Epithelial cell of esophagus (primary cell): ENCODE measurements at places on chromosomes 1 and 21.

DNA sequence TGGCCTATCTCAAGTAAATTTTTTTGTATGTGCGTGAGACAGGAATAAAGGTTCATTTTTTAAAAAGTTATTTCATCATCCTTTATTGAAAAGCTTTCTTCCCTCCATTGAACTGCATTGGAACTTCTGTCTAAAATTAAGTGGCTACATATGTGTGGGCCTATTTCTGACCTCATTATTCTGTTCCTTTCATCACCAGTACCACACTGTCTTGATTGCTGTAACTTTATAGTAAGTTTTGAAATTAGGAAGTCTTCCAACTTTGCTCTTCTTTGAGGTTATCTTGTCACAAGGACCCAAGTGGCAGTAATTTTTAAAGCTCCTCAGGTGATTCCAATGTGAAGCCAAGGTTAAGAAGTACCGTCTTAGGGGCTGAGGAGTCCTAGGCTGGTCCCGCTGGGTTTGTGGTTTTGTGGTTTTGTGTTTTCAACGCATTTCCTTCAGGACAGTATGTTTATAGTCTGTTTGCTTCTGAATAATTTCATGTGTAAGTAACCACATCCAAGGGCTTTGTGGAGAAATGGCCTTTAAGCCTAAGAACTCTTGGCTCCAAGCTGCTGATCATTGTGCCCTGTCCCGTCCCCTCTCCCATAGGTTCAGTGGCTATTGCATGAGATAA, 12.4 kb upstream of the SCAF4 start:
- DNase-seq, result no peak

- DNase-seq, result no peak
These were observed 486.7 kb upstream of the ZP4 start for GRCh38 chr1:238377280-238377919.

- DNase-seq, result no peak
These were observed 220.1 kb downstream of the SDCCAG8 start for GRCh38 chr1:243475966-243476365.

DNA sequence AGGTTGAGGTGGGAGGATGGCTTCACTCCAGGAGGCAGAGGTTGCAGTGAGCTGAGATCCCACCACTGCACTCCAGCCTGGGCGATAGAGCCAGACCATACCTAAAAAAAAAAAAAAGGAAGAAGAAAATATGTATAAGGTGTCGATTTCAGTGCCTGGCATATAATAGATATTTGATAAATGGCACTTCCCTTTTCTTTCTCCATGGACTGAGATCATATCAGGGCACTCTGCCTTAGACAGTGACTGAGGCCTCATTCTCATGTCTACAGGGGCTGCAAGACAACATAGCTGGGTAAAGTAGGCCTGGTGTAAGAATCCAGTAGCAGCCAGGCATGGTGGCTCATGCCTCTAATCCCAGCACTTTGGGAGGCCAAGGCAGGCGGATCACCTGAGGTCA, 21.2 kb downstream of the PCAT6 start:
- no peak for DNase-seq

- DNase-seq, result no peak
These were observed 10.2 kb downstream of the RPS6KA1 start for GRCh38 chr1:26539722-26540121.

DNA sequence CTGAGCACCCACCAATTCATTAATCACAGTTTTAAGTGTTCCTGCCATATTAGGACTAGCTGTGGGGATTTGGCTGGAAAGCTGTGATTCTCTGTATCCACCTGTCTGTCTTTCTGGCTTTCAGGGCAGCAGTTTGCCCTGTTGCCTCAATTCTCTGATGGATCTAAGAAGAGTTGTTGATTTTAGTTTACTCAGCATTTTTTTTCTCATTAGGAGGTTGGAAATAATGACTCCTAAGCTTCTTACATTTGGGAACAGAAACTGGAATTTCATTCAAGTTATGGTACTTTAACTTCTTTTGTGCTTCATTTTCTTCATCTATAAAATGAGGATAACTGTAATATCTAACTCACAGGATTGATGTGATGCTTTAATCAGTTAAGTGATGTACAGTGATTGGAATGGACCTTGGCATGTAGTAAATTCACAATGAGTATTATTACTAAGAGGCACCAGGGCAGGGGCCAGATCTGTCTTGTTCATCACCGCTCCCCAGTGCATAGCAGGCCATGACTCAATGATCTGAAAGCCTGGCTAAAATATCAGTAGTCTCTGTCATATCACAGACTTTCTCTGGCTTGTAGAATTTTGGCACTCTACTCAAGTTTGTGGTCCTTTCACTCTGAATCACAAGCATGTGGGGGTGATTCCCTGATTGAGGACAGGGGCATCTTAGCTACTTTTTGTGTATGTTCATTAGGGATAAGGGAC, 51.4 kb upstream of the GREM2 start:
- DNase-seq, result no peak

DNA sequence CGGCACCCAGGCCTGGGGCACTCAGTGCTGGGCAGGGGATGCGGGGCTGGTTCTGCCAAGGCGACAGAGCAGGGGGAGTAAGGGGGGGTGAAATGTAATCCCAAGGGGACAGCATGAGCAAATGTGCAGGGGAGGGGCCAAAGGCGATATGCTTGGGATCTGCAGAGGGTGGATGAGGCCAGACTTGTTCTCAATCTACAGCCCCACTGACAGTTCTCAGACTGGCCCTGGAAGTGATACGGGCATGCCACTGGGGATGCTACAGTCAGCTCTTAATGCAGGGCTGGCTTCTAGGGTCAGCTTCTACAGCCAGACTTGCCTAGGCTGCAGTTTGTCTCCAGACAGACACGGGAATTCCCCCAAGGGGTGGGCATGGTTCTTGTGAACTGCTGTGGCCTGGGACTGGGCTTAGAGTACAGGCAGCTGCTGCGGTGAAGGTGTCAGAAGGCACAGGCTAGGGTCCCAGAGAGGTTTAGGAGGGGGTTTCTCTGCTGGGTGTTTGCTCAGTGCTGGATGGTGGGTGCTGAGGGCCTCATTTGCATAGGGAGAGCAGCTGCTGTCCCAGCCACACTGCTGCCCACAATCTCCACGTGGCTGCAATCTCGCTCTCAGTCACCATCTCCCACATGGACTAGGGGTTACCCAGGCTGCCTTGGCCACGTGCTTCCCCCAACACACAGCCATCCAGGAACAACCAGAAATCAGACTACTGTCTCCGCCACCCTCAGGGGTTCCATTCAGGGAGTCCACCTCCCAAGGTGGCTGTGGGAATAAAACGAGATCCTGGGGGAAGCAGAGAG, 190.1 kb downstream of the HIVEP3 start:
- no peak for DNase-seq

DNA sequence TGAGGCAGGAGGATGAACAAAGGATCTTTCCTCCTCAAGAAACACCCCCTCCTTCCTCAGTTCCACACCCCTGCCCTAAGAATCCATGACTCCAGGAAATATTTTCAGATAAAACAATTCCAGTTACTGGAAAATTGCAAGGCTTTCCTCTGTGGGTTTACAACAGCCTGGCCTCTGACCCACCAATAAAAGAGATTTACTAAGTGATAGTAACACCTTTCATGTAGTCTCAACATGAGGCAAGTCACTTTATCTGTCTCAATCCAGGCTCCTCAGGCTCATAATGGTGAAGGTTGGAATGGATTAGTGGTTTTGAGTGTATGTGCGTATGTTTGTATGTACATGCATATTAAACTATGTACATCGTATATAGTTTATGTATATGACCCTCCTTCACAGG, 71.4 kb upstream of the PPP2R5A start:
- no peak for DNase-seq

DNA sequence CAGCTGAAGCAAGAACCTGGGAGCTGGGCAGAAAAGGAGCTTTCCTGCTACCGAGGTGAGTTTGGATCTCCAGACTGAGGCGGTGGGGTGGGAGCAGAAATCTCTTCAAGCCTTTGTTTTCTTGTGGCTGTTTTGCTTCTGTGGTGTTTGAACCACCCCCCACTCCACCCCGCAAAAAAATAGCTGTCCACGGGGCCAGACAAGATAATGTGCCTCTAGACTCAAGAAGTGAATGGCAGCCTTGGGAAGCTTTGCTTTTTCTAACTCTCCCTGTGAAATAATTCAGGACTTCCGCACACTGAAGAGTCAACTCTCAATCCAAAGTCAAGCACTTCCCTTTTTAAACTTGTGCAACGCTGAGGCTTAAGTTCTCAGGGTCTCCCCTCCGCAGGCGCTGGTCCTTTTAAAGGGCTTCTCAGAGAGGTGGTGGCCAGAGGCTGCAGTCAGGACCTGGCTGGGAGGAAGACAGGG, 159.6 kb upstream of the COA6 start:
- DNase-seq, result no peak

- no peak for DNase-seq
These were observed 12.4 kb downstream of the FYB2 start for GRCh38 chr1:56806804-56807203.

DNA sequence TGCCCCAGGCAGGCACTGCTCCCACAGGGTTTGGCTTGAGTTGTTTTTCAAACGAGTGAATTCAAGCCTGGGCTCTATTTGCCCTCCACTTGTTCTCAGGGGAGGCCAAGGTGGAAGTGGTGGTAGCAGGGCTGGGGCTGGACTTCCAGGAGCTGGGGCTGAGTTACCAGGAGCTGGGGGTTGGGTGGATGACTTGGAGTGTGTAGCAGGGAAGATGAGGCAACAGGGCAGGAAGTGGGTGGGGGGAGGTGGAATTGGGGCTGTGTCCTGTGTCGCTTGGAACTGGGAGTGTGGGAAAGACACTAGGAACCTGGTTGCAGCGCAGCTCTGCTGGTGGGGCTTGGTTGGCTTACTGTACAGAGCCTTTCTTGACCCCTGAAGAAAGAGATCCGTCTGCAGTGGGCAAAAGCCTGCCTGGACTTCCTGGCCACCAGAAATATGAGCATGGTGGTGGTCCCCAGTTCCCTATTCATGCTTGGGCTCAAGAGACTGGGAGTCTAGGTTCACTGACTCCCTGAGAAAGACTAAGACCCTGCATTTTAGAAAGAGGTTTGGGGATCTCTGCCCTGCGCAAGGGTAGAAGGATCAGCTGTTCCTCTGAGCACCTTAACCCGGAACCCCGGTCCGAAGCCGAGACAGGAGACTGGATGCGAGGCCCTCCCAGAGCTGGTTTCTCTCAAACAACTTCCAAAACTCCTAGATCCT, 3.1 kb downstream of the TFAP2E start:
- no peak for DNase-seq

- DNase-seq, result no peak
These were observed 2.0 kb downstream of the GFI1 start for GRCh38 chr1:92484472-92485380.

DNA sequence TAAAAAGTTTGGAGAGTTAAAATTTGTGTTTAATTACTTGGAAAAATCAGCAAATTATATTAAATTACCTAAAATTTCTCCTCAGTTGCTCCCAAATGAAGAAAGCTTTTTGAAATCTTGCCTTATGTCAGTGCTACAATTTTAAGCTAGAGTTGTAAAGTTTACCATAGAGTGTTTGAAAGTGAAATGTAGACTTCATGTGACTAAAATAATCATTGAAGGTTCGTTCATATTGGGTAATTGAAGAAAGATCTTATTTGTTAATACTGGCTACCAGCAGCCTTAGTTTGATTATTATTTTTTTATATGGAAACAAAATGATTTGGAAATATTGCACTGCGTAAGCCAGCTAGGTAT, 4.4 kb downstream of the DYRK1A start:
- DNase-seq, result no peak

DNA sequence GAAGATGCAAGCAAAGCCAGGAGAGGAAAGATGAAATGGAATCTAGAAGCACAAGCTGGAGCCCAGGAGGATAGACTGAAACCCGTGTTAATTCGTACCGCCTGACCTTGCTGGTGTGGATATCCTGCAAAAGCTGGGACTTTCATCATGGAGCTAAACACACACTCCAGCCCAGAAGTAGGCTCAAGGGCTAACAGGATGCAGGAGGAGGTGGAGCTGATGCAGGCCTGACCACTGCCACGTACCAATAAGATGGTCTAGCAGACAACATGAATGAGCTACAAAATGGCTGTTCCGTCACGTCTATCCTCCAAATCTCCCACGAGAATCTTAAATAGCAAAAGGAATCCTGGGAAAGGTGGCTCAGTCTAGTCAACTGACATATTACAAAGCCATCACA, 270.3 kb downstream of the SDCCAG8 start:
- DNase-seq, result no peak

GRCh38 chr1:185720633-185721272, 13.4 kb upstream of the HMCN1 start:
- peak; percentile 56 for DNase-seq

DNA sequence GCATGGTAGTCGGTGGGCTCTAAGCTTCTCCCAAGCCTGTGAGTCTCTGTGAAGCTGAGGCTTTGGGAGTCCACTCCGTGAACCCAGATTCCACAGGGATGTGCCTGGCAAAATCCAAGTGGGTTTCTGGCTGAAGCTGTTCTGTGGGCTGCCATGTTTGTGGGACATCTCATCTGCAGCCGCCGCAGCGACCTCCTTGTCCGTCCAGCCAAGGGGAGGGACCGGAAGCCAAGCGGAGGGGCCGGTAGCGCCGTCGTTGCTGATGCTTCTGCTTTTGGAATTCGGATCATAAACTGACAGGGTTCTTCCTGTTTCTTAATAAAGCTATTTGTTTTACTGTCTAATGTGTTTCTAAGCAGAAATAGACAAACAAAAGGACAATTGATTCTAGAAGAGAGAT, 13.3 kb downstream of the KIF26B start:
- no peak for DNase-seq

- DNase-seq, result peak; percentile 85
These were observed 369.1 kb downstream of the SIPA1L2 start for GRCh38 chr1:232260861-232261260.

DNA sequence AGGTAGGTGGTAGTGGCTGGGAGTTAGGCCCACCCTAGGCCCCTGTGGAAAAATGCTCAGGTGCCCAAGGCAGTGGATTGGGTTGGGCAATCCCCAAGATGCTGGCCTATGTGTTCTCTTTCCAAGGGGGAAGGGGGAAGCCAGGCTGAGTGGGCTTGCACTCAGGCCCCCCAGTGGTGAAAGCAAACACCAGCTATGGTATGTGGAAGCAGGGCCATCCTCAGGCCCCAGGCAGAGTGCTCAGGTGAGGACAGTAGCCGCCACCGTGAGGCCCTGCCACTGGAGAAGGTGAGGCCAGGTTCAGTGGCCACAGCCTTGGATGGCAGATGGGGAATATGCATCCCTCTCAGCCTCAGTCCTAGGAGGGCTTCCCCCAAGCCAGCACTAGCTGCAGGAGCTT, 11.8 kb downstream of the LY9 start:
- no peak for DNase-seq

DNA sequence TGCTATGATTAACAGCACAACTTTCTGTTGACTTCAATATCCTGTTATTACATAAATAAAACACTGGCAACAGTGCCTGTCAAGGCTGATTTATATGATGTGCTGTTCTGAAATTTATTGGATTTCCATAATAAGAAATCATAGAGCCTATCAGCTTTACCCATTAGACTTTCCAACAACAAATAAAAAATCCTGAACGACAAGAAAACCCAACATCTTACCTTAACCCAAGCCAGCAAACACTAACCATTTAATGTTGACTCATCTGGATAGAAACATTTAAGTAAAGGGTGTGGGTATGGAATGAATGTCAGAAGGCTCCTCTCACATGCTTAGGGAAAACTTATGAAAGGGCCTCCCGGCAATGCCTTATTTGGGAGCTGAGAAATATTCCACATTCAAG, 165.1 kb downstream of the SLC45A1 start:
- DNase-seq, result peak; percentile 84

GRCh38 chr1:81121306-81121705, 679.4 kb upstream of the ADGRL2 start:
- DNase-seq, result no peak

GRCh38 chr21:35256468-35256988, 207.4 kb upstream of the RUNX1 start:
- DNase-seq, result peak; percentile 95
